Central memory CD4-positive, alpha-beta T cell (primary cell): ENCODE measurements at places on chromosomes 12 and 14.
A peak's percentile ranks its signal among the peaks of the same experiment; 100 is the strongest.

DNA sequence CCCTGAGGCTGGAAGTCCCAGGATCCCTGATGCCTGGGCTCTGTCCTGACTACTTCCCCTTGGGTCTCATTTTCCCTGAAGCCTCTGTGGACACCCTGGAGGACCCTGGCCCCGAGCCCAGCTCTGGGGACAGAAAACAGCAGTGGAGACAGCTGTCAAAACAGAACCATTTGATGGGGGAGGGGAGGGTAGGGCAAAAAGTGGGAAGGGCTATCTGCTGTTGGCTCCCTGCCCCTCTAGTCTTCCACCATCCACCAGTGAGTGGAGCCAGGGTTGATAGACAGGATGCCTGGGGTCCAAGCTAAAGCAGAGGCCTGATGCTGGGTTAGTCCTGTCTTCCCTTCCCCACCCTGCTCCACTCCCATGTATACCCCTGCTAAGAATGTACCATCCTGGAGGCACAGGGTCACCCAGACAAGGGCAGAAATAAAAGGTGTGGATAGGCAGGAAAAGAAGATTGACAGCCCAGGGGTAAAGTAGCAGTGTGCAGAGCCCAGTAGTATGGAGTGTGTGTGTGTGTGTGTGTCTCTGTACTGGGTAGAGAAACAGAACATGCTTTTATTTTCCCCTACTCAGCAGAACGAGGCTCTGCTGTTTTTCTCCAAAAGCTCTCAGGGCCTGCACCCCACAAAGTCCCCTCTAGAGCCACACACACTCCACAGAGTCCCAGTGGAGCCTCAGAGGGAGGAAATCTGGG, 9.8 kb downstream of the ZNF385A start:
- DNase-seq = no peak

- no peak for DNase-seq
These were observed 4.9 kb upstream of the KLHL33 start for GRCh38 chr14:20440882-20441281.

GRCh38 chr12:93380480-93381121, 2.9 kb downstream of the NUDT4 start:
- no peak for DNase-seq

GRCh38 chr12:54371328-54372112, 7.2 kb upstream of the GPR84 start:
- DNase-seq = no peak

- no peak for DNase-seq
These were observed 386.4 kb downstream of the TRHDE start for GRCh38 chr12:72658615-72659014.

DNA sequence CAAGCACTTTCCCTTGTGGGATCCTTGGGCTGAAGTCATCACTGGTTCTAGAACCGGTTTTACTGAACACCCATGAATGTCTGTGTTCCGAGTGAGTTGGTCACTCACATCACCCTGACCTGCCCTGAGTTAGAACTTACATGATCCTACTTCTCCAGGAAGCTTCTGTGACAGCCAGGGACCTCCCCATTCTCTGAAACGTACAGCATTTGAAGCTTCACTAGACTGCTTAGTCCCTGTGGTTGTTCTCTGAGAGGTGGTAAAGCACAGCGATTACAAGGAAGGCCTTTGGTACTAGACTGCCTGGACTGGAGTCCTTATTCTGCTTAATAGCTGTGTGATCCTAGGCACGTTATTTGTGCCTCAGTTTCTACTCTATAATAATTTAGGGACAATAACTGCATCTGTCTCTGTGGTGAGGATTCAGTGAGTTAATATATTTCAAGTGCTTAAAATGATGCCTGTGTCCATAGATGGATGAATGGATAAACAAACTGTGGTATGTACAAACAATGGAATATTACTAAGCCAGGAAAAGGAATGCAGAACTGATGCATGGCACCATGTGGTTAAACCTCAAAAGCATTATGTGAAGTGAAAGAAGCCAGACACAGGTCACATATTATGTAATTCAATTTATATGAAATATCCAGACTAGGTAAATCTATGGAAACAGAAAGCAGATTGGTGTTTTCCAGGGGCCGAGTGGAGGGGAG, 54.7 kb upstream of the DDX11 start:
- no peak for DNase-seq

DNA sequence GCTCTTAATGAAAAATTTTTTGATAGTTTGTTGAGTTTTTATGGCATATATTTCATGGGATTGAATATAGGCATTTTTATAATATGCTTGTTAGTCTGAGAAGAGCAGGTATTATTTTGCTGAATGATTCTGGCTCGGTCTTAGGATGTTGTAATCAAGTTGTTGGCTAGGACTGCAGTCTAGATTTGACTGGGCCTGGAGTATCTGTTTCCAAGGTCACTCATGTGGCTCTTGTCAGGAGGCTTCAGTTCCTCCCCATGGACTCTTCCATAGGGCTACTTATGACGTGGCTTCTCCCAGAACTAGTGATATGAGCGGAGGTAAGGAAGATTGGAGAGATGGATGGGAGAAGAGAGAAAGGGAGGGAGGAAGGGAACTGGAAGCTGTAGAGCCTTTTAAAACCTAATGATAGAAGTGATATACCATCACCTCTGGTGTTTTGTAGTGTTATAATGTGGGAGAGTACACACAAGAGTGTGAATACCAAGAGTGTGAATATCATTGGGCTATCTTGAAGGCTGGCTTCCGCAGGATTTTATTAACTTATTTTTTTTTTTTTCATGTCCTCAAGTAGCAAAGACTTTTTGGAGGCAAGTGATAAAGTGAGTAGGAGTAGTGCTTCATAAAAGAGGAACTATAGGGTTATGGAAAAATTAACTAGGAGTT, 4.4 kb downstream of the MNAT1 start:
- DNase-seq = no peak

- DNase-seq = no peak
These were observed 11.2 kb upstream of the MAP1LC3B2 start for GRCh38 chr12:116547955-116548501.

DNA sequence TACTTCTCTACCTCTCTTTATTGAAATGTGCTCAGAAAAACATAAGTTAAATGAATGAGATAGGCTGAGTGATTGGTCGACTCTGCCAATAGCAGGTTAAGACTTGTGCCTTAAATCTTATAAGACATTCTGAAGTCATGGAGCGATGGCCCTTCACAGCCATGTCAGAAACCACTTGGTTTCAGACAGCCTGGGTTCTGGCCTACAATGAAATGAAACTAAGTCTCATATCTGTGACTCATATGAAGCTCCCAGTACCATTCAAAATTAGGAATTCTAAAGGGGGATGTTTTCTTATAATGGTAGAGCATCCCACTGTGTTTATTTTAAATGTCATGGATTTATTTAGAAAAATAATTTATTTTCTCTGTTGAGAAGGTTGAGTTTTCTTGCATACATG, 42.6 kb downstream of the PLXNC1 start:
- no peak for DNase-seq

DNA sequence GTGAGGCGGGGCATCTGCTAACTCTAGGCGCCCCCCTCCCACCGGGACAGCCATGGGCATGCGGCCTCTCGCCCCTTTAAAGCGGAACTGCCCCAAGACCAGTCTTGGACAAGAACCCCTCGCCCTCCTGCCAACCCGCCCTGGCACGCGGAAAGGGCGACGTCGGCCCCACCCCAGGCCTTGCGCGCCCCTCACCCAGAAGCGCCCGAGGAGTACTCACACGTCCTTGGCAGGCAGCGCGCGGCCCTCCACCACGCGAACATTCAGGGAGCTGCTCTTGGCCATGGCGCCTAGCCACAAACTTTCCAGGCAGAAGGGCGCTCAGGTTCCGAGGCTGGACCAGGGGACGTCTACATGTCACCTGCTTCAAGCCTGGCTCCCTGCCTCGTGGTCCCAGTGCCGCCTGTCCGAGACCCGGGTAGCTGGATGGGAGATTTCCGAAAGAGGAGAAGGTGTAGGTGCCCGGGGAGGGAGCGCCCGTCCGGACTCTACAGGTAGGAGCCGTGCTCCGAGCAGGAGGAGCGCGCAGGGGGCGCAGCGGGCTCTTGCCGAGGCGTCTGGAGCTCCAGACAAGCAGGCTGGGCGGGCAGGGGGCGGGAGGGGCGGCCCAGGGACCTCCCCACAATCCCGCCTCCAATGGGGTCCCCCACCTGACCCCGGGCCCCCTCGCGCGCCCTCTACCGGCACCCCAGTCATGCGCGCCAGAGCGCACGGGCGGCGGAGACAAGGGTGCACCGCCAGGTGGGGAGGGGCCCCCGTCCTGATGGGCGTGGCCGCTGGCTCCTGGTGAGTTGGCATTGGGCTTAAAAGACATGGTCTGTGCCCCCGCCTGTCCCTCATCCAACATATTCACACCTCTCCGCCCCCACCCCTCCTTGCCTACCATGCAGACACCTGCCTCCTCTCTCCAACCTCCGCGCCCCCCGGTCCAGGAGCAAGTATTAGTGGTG, at the start of gene RASAL1:
Gene RASAL1 (minus strand): TSS at position 584 of the 950 bp plus-strand sequence. CDS start 299 bp downstream, at position 285.
- DNase-seq = peak; percentile 61

DNA sequence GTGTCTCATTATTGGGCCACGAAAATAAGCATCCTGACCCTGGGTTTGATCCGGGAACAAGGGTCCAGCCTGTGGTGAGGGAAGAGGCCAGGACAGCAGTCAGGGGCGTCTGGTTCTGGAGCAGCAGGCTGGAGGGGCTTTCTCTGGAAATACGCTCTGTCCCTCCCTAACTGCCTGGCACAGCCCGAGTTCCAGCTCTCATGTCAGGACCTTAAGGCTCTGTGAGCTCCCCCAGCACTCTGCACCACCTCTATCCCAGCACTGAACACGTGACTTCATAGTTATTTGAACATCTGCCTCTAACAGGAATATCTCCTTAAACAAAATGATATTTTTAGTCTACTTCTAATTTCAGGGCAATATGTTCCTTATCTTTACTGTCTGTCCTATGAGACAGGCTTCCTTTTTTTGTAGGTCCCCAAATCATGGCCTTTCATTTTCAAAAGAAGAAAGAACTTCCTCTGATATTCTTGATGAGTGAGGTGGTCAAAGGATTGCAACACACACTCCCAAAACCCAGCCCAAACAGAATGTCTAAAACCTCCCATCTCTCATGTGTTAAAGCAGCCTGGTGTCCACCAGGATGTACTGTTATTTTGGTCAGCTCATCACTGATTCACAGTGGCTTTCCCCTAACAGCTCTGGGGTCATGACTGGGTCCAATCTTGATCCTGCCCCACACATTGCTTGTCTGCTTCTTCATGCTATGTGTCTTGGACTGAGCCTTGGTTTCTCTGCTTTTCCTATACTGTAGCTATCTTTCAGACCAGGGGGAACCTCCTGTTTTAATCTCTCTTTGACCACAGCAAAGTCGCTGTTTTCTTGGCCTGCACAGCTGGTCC, 9.7 kb downstream of the AQP6 start:
- no peak for DNase-seq

DNA sequence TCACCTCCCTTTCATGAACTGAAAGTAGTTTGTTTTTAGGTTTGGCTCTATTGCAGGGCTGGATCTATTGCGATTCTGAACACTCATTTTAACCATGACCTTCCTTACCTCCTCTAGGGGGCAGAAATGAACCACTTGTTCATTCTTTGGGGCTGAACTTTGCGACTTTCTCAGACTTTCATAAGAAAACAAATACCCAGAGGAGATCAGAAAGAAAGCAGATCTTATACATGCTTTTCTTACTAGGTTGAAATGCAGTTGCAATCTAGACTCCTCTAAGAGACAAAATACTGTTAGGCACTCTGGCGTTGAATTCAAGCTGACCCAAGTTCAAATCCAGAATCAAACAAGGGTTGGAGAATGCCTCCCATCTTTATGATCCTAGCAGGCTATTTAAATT, 32.6 kb upstream of the PLEKHG3 start:
- peak; percentile 66 for DNase-seq

DNA sequence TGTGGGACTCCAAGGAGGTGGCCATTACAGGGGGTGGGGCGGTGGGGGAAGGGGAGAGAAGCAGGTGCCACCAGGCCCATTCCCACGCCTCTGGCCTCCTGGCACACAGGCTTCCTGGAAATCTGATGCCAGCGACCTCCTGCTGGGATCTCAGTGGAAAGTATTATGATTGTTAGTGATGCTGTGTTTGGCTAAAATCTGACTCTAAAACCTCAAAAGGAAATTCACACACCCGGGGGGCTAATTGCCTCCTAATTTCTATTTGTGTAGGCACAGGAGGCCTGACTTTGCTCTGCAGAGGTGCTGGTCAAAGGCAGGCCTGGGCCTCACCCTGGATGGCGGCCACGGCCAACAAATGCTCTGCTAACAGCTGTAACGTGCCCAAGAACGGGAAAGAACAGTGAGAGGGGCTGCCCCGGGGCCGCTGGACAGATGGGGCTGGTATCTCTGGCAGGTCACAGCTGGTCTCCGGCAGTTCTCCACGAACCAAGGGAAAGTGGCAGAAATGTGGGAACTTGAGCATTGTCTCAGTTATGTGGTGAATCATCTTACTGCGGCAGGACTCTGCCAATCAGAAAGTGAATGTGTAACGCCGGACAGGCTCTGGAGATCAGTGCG, 14.3 kb downstream of the FAM181A start:
- DNase-seq = no peak

DNA sequence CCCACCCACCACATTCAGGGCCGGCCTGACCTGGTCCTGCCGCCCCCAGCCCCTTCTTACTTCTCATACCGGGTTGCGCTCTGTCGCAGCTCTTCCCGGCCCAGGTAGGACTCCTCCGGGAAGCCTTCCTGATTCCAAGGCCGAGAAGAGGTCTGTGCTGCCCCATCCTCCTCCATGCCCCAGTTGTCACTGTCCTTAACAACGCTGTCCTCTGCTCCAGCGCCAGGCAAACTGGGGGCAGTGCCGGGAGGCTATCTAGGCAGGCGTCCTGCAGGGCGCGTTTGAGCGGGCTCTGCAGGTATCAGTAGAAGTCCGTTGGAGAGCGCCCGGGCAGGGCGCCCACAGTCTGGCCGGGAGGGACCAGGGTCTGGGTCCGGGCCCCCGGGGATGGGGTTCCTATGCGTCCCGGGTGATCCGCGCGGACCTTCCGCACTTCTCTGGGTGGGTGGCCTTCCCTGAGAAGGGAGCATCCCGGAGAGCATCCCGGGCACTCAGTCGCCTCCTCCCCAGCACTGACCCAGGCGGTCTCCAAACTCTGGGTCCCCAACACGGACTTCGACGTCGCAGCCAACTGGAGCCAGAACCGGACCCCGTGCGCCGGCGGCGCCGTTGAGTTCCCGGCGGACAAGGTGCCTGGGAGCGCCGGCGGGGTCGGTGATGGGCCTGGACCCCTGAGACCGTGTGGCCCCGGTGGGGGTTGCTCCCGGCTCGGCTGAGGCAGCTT, 900 bp downstream of the AMN start:
- no peak for DNase-seq

- no peak for DNase-seq
These were observed 27.4 kb upstream of the METAP2 start for GRCh38 chr12:95446506-95446900.

- no peak for DNase-seq
These were observed 37.2 kb downstream of the CRADD start for GRCh38 chr12:93714382-93714781.
